ENCODE measurements at places on chromosomes 1 and 21. TPM values are rescaled to one million over a fixed set of nuclear protein-coding genes. Genes with fewer than 3 reads are reported as not detected.

DNA sequence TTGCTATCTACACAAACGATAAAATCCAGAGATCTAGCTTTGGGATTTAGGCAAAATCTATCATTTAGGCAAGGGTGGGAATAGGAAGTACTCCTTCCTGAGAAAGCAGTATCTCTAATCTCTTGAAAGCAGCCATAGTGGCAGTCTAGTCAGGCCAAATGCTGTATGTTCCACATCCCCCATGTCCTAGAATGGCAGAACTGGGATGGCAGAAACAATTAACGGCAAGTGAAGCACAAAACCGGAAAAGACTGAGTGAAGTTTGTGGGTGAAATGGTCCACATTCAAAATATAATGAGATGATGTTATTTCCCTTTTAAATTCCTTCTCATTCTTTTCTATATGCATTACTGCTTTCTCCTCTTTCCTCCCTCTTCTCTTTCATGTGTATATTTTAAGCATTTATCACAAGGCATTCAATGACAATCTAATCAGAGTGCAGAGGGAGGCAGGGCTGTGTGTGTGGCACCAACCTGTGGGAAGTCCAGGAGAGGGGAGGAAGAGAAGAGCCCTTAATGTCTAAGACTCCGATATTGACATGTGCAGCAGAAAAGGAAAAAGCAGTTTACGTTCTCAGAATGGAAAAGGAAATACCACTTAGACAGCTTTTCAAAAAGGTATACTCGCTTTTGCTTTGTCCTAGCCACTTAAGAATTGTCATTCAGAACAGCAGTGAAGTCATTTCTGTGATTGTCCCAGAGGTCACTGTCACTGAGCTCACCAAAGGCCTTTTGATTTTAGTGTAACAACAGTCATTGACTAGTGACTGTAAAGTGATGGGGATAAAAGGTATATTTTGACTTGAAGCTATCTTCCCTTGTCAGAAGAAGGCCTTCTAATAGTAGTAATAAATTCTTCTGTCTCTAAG, 42.3 kb upstream of the TADA1 start:
- DNase-seq = no peak

GRCh38 chr1:29687601-29688244, 451.4 kb downstream of the PTPRU start:
- DNase-seq = no peak

DNA sequence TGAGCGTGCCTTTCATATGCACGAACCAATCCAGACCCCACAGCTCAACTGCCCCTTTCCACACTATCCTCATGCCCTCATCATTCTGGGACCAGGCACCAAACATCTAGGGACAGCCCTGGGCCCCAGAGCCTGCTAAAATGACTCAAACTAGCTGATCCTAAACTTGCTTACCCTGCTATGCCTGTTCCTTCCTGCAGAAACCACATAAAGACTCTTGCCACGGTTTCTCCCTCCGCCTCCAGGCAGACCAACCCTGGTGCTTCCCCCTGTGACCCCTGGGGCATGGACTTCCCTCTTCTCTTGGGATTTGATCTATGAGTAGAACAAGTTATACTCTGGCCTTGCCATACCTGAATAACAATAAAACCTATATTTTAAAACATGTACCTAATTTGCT, 138.0 kb upstream of the CD34 start:
- DNase-seq = no peak

GRCh38 chr1:153745417-153745816, 17.6 kb downstream of the INTS3 start:
- no peak for DNase-seq

DNA sequence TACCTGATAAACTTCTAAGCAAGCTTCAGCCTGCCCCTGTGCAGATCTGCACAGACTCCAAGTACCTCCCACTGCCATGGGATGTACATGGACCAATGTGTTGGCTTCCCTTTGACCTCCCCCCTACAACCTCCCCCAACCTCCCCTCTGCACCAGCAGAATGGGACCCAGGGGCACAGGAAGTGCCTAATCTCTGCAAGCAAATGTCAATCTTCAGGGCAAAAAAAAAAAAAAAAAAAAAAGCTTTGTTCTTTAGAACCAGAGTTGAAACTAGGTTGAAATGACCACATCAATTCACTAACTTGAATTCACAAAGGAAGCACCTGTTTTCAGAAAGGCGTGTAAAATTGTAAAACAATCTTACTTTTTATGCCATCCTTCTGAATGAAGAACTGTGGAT, 53.9 kb upstream of the TIAM1 start:
- DNase-seq = no peak

LENEP gene
- total RNA-seq = 0.74 TPM

Data from G401 (cell line).